ENCODE measurements at places on chromosomes 3 and 15.

GRCh38 chr3:143063018-143063417 lies 56.6 kb upstream of the CHST2 start:
- DNase-seq, result no peak

DNA sequence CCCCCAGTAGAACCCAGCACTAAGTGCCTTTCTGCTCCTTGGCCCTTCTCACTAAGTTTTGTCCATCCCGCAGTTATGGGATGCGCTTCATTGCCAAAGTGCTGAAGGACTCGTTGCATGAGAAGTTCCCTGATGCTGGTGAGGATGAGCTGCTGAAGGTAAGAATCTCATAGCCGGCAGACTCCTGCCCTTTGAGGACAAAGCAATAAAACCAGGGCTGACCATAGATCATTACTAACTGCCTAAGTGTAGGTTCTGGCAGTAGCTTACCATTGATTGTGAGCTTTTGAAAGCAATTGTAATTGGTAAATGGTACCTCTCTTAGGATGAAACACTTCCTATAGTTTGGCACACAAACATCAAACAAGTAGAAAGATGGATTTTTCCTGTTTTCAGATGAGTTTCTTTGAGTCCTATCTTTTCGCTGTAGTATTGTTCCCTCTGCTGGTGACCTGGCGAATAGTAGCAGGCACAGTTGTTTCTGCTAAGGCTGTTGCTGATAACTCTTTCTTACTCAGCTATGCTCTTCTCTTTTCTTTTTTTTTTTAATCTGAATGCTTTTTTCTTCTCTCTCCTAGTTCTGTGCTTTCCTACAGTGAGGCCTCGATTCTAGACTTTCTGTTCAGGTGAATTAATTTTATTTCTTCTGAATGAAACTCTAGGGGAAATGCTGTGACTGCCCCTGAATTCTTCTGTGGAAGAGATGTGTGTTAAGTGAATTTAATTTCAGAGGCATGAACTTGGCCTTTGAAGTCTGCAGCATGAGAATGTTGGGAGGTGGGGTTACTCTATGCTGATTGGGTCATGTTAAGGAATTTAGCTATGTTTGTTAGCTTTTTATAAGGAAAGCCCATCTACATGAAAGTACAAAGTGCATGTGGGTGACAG lies 47.4 kb upstream of the CRTC3 start:
- DNase-seq, result peak; percentile 20

GRCh38 chr15:29571792-29572431 lies 250.4 kb downstream of the TJP1 start:
- DNase-seq, result no peak

GRCh38 chr3:54476891-54477290 lies 354.5 kb downstream of the CACNA2D3 start:
- DNase-seq, result no peak

GRCh38 chr15:64600794-64601193 lies 140.4 kb downstream of the ZNF609 start:
- DNase-seq, result no peak

DNA sequence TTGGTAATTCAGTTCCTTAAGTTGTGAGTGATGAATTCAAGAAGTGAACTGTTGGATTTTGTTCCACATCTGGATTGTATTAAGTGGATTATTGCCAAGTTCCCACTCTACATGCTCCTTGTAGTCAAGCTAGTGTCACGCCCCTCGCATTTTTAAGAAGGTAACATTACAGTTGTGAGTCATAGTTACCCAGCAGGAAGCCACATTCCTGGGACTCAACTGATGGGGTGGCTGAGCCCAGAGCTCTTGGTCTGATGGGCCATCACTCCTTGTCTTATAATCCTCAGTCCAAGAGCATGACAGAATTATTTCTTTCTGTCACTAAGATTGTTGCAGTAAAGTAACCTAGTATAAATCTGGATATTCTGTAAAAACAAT lies 102.7 kb downstream of the PTPRG start:
- DNase-seq, result no peak

- no peak for DNase-seq
Measured at GRCh38 chr15:89912145-89912673, 543 bp downstream of the ARPIN start.

DNA sequence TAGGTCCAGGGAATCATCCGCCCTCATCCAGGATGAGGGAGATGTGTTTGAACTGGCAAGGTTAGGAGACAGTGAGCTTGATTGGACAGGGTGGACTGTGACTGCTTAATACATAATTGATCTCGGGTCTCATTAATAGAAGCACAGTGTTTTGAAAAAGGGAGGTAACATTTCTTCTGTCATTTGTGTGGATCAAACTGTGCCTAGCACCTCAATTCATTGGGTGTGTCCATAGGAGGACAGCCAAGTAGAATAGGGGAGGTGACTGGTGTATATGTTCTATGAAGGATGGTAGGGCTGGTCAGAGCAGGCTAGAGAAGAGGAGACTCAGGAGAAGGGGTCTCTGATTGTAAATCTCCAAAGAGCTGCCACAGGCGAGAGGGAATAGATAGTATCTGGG lies 2.8 kb upstream of the INSYN1 start:
- no peak for DNase-seq

- DNase-seq, result no peak
Measured at GRCh38 chr15:44101944-44102343, 93.1 kb downstream of the FRMD5 start.

Measured in stimulated activated CD4-positive, alpha-beta T cell treated with anti-CD3 and anti-CD28 coated beads, TNF-alpha, amount 100 ng/mL, for 1 hour (primary cell).